NCI-H345 (cell line): ENCODE measurements at places on chromosomes 7 and 10.

GRCh38 chr10:63462442-63462841 is 3.3 kb downstream of the JMJD1C start:
- DNase-seq: no peak

DNA sequence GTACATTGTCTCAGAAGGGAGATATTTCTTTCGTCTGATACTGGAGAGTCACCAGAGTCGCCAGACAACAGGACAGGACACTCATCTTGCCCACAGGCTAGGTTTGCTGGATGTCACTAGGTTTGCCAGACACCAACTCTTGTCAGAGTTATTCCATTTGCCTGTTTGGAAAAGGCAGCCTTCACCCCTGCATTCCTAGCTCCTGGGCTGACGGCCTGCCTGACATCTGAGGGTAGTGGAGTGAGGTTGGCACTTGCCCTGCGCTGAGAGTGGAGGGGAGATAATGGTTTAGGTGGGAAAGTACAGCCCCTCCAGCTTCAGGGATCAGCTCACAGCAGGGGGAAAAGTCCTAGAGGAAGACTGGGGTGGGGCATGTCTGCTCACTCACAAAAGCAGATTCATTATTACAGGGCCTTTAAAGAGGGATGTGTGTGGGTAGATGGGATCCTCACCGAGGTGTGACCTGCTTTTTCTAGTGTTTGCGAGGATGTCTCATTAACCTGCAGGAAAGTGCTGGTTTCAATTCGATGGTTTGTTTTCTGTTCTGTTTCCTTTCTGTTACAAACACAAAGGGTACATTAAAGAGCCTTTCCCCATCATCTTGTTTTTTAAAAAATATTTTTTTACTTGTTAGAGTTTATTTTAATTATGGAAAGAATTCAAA is 79.3 kb upstream of the TNS3 start:
- peak; percentile 3 for DNase-seq

DNA sequence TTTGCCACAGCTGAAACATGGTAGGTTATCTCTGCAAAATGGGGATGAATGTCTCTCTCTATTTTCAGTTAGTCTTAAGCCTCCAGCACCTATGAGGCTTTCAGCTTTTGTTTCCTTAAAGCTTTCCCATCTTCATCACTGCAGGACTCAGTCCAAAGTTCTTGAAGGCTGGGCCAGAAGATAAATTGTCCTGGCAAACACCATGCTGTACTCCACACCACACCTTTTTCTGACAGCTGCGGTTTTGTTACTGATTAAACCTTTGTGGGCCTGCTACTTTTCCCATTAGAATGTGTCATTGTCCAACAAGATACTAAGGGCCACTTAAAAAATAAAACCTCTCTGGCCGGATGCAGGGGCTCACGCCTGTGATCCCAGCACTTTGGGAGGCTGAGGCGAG is 87.2 kb upstream of the A1CF start:
- no peak for DNase-seq

DNA sequence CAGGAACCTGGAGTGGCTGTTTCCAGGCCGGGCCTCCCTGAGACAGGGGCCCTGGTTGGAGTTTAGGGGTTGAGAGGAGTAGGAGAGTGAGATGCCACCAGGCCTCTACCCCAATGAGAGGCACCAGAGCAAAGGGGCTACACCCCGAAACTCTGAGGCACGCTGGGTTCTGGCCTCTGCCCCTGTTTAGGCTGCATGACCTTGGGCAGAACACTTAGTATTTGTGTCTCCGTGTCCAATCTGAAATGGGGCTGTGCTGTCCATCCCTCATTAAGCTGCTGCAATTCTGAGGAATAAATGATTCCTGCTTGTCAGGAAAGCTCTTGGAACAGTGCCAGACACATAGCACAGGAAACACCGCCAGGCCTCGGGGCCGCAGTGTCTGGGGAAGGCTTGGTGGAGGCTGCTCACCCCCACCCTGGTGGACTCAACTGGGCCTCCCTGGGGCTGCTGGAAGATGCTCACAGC is 40.5 kb upstream of the SAMD8 start:
- no peak for DNase-seq

- peak; percentile 56 for DNase-seq
These were observed 804 bp downstream of the UNC5B start for GRCh38 chr10:71213127-71213621.

GRCh38 chr7:15669443-15670090 is 16.9 kb downstream of the MEOX2 start:
- DNase-seq: no peak

DNA sequence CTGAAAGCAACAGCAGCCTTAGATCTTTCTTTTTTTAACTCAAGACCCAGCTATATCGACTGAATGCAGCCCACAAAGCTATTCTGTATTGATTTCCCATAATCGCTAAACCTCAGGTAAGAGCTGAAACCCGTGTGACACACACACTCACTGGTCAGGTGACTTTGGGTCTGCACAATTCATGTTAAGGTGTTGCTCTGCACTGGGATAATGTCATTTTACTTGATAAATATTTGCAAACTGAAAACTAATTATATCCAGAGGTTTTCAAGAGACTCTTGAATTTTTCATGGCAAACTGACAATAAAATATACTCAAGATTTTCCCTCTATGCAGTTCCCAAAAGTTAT is 33.1 kb downstream of the SCRN1 start:
- no peak for DNase-seq

DNA sequence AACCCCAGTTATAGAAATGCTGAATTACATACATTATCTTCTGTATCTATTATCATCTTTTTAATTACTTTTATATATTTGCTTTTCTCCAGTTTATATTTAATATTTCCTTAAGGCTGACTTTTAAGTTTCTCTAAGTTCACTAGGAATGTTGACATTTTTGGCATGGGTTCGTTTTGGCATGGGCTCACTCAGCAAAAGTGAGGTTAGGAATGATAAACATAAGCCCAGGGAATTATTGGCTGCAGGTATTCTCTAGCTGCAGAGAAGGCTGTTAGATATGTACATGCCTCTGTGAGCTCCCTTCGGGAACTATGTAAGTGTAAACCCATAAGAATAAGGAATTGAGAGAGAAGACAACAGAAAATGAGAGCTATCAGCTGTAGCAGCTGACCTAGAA is 63.6 kb upstream of the RAB18 start:
- no peak for DNase-seq

DNA sequence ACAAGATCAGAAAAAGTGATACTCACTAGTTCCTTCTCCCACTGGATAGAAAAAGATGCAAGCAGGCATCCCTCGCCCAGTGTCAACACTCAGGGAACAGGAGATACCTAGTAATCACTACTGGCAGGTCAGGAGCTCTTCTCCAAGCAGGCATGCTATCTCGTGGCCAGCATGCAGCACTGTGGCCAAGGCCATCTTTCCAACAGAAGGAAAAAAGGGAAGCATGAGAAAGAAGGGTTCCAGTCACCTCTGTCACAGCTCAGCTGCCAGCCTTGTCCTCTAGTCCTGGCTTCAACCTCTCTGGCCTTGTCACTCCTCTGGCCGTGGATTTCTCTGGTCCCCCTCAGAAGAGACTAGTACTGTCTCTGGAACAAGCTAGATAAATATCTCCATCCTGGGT is 45.3 kb downstream of the DLG5 start:
- DNase-seq: no peak

- no peak for DNase-seq
These were observed 1.9 kb downstream of the ADCYAP1R1 start for GRCh38 chr7:31053986-31054385.

DNA sequence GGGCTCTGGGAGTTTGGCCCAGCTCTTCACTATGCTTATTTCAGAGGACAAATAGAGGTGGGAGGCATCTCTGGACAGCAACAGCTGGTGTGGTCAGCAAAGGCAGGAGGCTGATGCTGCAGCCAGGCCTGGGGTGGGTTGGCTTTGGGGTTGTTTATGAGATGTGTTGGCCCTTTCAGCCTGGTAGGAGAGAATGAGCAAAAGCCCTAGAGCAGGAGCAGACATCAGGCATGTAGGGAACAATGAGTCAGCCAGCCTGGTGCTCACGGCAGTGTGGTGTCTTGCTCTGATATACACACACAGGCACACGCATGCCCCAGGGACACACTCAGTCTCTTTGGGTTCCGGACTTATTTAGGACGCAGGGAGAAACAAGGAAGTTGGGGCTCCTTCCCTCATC is 157.1 kb downstream of the PRKCQ start:
- no peak for DNase-seq

DNA sequence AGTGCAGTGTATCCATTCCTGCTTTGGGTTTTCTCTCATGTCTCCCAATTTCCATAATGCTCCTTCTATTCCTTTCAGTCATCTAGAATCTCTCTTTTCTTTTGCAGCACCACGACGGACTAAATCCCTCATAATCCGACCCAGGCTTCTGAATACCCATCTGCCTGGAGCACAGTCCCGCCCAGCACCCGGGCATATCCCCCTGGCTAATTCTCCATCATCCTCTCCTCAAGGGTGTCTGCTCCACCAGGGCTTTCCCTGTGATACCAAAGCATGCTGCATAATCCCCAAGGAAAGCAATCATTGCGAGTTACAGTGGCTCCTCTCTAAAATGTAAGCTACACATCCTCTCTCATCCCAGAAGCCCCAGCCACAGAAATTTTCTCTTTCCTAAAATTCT is 321.9 kb downstream of the CCDC3 start:
- DNase-seq: no peak

DNA sequence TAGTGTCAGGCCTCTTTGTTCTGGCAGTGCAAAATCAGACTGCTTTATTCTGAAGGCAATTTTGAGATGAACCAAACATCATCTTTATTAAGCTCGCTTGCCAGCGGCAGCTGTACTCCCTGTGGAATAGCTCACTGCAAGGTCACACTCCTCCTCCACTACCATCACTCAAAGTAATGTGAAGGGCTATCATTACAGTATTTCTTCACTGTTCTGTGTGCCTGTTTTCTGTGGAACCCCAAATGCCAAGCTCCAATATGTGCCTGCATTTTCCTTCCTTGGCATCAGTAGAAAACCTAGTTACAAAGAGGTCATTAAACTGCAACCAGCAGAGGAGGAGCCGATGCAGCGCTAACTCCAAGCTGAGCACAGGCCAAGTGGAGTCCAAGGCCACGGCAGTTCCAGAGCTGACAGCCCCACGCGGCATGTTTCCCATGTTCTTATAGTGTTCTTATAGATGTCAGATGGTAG is 21.4 kb downstream of the BCCIP start:
- no peak for DNase-seq

- no peak for DNase-seq
These were observed 2.1 kb upstream of the FMC1 start for GRCh38 chr7:139339025-139339424.

GRCh38 chr10:35795131-35795824 is 153.2 kb upstream of the FZD8 start:
- DNase-seq: peak; percentile 12

GRCh38 chr10:19421674-19422073 is 373.1 kb downstream of the MALRD1 start:
- DNase-seq: no peak

GRCh38 chr7:16409777-16410176 is 11.6 kb downstream of the CRPPA start:
- no peak for DNase-seq

- peak; percentile 25 for DNase-seq
These were observed 535 bp downstream of the ASAH2B start for GRCh38 chr10:50740293-50740648.

GRCh38 chr7:157738066-157738460 is 401.3 kb downstream of the DNAJB6 start:
- DNase-seq: no peak

- DNase-seq: no peak
These were observed 1.1 kb downstream of the ANKRD2 start for GRCh38 chr10:97573672-97574071.
